Lower lobe of right lung (tissue), 2 donors: ENCODE measurements at places on chromosomes 1 and 21. TPM values are rescaled to one million over a fixed set of nuclear protein-coding genes. Genes with fewer than 3 reads are reported as not detected.

The RPTN gene
- not detected for total RNA-seq

The C1orf53 gene
- total RNA-seq: 2.0 TPM

The PTPN14 gene
- 34.1 TPM for total RNA-seq

The HYI gene
- total RNA-seq: 67.7 TPM

The ARPC5 gene
- total RNA-seq: 191 TPM

The OR2L13 gene
- not detected for total RNA-seq

The ANKRD45 gene
- total RNA-seq: 4.2 TPM

The OLFML2B gene
- total RNA-seq: 19.1 TPM

The CYP2J2 gene
- total RNA-seq: 2.7 TPM

The CYYR1 gene
- 28.1 TPM for total RNA-seq

The CD2 gene
- 9.8 TPM for total RNA-seq

The SAMD13 gene
- total RNA-seq: 2.2 TPM

The HENMT1 gene
- 6.5 TPM for total RNA-seq

The MAP1LC3C gene
- total RNA-seq: 10.9 TPM

The PI4KB gene
- 66.0 TPM for total RNA-seq

The CLCA1 gene
- total RNA-seq: not detected

The SCNM1 gene
- total RNA-seq: 38.4 TPM

The CDK18 gene
- total RNA-seq: 36.6 TPM

The SAMSN1 gene
- 21.5 TPM for total RNA-seq

The CHRM3 gene
- total RNA-seq: 6.0 TPM

The KLF17 gene
- 0.47 TPM for total RNA-seq

The PRKAA2 gene
- total RNA-seq: 1.9 TPM

The DPT gene
- total RNA-seq: 18.6 TPM

The FMO3 gene
- 13.4 TPM for total RNA-seq

The NECTIN4 gene
- 6.2 TPM for total RNA-seq

The ACTA1 gene
- total RNA-seq: 0.32 TPM

The AMY1C gene
- 35.3 TPM for total RNA-seq

The LCE1B gene
- not detected for total RNA-seq

The BCAR3 gene
- total RNA-seq: 24.9 TPM

The PLD5 gene
- total RNA-seq: 0.21 TPM

The IGSF3 gene
- 15.8 TPM for total RNA-seq

The C1QA gene
- 935 TPM for total RNA-seq

The PSRC1 gene
- 4.2 TPM for total RNA-seq

The FAM3B gene
- 4.8 TPM for total RNA-seq

The DNAH14 gene
- 14.4 TPM for total RNA-seq

The CFHR3 gene
- total RNA-seq: 0.24 TPM

The CEPT1 gene
- 53.4 TPM for total RNA-seq

The ASTN1 gene
- 0.41 TPM for total RNA-seq

The NBPF6 gene
- total RNA-seq: not detected

The NFASC gene
- total RNA-seq: 12.2 TPM

The COL8A2 gene
- total RNA-seq: 24.4 TPM
